Stimulated activated CD8-positive, alpha-beta memory T cell treated with anti-CD3 and anti-CD28 coated beads, Interleukin-4, amount 100 ng/mL, for 1 hour (primary cell): ENCODE measurements at places on chromosomes 1 and 21.
A peak's percentile ranks its signal among the peaks of the same experiment; 100 is the strongest.

DNA sequence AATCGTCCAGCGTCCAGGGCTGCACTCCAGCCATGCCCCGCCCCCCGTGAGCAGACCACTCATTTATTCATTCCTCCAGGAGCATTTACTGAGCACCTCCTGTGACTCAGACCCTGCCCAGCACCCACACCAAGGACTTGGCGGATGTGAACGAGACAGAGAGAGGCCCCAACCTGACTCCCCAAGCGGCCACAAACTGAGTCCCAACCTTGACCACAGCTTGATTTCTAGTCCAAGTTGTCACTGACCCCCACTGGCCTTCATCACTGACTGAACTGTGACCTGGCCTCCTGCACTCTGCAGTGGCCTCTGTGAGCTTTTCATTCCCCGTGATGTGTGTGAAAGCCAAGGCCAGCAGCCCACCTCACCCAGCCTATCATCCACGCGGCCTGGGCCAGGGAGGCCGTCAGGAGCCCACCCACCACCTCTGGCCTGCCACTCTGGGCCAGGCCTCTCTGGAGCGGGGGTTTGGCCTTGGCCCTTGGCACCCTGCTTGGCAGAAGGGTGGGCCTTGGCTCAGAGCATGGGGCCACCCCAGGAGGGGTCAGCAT lies 19.3 kb upstream of the RUNX3 start:
- no peak for DNase-seq

GRCh38 chr1:57431400-57431799 lies 7.5 kb upstream of the DAB1 start:
- DNase-seq: no peak

DNA sequence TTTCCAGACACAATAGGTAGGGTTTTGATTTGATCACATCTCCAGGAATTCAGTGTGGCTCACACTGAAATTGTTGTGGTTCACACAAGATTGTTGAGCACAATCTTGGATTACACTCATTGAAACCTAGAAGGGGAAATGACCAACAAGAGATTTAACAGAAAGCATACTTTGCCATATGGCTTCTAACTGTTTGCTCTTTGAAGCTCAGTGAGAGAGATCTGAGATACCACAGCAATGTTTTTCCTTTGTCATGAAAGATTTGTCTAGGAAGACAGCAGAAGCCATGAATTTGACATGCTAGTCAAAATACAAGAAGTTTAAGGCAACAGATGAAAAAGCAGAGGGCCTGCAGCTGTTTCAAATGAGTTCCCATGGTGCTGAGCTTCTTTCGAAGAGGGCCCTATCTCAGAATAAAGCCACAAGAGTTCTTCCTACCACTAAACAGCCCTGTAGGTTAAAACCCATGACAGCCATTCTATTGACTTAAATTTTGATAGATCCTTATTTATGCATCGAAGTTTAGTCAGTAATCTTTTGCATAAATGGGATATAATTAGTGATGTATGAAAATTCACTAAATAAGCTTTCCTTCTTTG lies 650.4 kb downstream of the LTN1 start:
- DNase-seq: no peak

DNA sequence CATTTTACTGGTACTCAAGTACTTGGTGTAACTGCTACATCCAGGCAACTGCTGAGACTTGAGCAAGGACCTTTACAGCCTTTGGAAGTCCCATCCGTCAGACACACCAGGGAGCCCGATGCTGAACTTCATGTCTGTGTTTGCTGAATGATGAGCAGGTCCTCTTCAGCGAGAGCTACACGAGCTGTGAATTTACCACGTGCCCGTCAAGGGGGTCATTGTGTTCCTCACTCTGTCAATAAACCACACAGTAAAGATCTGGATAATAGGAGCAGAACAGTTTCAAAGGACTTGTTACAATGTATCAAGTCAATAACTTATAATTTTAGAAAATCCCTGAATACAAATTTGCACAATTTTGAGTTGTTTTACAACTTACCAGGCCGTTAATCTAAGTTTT lies 427.2 kb downstream of the KIF26B start:
- DNase-seq: no peak

GRCh38 chr1:158685085-158685484 lies 1.4 kb downstream of the SPTA1 start:
- no peak for DNase-seq

GRCh38 chr1:12473596-12474362 lies 144.2 kb downstream of the DHRS3 start:
- no peak for DNase-seq

DNA sequence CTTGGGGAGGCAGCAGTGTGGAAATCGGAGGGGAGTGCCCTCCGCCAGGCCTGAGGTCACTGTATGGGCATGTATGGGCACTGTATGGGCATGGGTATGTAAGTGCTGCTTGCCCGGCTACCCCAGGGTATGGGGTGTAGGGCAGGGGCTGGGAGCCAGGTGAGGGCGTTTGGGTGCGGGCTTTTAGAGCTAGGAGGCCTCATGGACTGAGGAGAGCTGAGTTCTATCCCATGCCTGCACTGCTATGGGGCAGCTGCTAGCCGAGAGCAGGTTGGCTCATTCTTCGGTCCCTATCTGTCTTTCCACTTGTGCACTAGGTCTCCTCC lies 5.3 kb downstream of the PKLR start:
- no peak for DNase-seq

GRCh38 chr1:29677028-29678024 lies 441.0 kb downstream of the PTPRU start:
- DNase-seq: no peak

DNA sequence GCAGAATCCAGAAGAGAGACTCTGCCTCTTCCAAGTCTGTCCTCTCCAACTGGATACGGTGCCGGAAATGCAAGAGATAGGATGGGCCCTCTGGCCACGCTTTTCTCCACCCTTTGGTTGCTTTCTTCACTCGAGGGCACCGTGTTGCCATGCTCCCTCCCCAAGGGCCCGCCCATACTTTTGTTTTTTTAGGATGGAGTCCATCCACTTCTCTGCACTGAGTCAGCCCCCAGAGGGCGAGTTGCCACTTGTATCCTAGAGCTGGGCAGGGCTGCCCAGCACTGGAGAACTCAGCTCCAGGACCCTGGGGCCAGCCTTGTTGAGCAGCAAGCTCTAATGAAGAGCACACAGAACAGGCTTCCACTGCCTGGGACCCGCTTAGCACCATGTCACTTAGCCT lies 25.5 kb downstream of the IFNGR2 start:
- no peak for DNase-seq

GRCh38 chr1:241640149-241640866 lies at the start of the genes CHML and OPN3:
Gene CHML (minus strand): TSS chr1:241640369. CDS start chr1:241635766, 4,603 bp downstream.
Gene OPN3 (minus strand): TSS chr1:241640369. CDS start chr1:241640254, 115 bp downstream.
- peak; percentile 74 for DNase-seq

DNA sequence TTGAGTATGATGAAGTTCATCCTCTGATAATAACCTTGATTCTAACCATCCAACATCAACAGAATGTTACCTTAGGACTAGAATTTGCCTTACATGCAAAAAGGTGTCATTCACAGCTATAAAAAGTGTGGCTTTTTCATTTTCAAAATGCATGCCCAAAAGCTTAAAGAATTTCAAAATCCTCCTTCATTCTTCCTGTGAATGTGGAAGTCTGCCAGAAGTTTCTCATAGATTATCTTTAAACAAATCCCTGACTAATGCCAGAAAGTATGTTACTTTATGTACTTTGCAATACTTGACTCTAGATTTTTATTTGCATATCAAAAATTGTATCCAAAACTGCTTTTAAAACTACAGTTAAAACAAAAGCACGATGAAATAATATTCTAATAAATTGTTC lies 270.6 kb upstream of the ZRANB2 start:
- DNase-seq: no peak

DNA sequence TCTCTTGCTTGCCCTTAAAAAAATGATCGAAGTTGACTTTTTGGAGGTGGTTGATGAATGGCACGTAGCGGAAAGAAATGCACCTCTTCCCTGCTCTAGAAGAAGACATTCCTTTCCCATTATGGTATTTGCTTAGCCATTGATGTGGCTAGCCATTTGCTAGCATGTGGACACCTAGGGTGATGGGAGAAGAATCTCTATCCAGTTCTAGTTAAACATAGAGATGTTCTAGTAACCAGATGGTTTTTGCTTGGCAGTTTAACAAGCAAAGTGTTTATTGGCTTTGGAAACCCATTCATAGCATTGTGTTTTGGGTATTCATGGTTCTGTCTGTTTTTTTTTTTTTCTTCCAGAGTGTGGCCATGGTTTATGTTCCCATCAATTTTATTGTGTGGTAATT lies 78.9 kb downstream of the KCNJ6 start:
- DNase-seq: no peak

GRCh38 chr1:17723684-17724083 lies 31.4 kb upstream of the ACTL8 start:
- no peak for DNase-seq

- no peak for DNase-seq
Measured at GRCh38 chr1:205204552-205204951, 7.0 kb downstream of the DSTYK start.
